GM20000 (cell line): ENCODE measurements at places on chromosomes 1 and 21.

- DNase-seq = no peak
Observed at GRCh38 chr1:155309423-155310021, 856 bp downstream of the FDPS start.

DNA sequence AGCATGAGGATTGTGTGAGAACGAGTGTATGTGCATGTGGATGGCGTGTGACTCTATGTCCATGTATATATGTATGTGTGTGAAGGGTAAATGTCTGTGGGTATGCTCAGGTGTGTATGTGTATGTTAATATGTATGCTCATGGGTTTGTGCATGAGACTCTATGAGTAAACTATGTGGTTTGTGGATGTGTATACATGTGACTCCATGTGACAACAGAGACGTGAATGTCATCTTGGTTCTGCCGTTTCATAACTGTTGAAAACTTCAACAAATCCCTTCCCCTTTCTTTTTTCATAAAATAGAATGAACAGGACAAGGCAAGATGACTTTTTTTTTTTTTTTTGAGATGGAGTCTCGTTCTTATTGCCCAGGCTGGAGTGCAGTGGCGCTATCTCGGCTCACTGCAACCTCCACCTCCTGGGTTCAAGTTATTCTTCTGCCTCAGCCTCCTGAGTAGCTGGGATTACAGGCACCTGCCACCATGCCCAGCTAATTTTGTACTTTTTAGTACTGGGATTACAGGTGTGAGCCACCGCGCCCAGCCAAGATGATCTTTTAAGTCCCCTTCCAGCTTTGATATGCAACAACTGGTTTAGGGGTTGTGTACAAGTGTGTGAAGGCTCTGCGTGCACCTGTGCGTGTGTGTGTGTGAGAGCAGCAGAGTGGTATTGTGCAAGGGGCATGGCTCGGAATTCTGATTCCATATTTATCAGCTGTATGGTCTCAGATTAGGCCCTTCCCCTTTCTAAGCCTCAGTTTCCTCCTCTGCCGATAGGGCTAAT lies 106.3 kb downstream of the EBNA1BP2 start:
- no peak for DNase-seq

GRCh38 chr1:246647113-246647512 lies 77.1 kb upstream of the SCCPDH start:
- no peak for DNase-seq

DNA sequence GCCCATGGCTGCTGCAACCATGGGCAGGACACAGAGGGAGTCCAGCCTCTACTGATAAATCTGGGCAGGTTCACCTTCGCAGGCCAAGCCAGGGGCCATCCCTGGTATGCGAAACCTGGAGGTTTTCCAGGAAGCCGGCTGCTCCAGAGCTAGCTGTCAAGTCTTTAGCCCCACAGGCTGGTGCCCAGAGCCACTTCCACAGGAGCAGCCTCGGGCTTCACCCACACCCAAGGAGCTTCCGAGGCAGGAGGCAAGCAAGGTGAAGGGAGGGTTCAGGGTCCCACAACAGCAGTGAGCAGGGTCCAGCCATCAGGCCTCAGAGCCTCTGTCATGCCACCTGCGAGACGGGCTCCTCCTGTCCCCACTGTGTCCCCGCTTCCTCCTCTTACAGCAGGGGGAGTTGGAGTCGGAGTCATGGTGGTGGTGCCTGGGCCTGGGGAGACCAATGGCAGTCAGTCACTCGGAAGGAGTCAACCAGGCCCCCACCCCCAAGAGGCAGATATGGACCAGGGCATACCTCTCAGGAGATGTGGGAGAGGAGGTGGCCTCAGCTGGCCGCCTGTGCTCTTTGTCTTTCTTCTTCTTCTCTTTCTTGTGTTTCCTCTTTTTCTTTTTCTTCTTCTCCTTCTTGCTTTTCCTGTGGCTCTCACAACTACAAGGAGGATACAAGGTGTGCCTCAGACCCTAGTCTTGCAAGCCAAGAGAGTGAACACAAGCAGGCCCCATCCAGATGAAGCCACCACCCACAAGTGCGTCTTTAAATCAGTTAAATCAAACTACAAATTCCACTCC lies 2.1 kb downstream of the C1orf35 start:
- peak; percentile 10 for DNase-seq

DNA sequence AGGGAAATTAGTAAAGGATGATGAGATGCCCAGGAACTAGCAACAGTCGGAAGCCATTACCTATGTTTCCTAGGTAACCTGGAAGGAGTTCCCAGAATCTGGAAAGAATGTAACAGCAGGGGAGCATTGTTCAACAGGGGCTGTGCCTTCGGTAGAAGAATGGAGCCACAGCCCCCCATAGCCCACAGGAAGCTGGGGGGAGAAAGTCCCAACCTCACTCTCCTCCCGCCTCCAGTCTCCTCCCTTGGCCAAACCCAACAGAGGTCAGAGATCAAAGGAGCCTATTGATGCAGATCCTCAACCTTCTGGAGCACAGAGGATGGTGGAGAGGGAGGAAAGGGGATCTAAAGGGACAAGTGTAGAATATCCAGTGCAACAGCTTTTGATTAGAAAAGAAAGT lies 131.5 kb upstream of the SLC44A3 start:
- DNase-seq = no peak

DNA sequence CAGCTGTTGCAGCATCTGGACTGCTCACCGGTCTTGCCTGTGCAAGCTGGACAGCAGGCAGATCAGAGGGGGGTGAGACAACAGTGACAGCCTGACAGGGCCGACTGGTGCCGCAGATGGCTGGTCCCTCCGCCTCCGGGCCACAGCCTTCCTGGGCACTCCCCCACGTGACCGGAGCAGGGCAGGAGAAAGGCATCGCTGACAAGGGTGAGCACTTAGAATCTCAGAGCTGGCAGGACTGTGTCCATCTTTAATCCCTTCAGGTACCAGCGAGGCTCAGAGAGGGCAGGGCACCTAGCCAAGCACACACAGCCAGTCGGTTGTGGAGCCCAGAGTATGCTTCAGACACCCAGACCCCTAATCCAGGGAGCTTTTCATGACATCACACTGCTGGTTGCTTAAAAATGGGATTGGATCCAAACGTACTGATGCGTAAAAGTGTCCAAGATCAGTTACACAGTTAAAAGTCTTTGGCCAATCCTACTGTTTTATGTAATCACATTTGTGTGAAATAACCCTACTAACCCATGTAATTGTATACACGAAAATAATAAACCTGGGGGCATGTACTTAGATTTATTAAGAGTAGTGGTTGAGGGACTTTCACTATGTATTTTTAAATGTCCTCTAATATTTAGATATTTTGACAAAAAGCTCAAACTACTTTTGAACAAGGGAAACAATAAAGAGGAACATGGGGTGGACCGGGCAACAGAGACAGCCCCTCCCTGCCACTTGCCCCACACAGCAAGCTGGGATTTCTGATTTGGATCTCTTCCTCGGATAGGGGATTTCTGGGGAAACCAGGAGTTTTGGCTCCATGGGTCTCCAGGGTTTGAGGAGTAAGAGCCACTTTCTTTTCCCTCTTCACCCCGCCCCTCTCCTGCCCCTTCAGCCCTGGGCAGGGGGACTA lies 758 bp upstream of the CNTN2 start:
- no peak for DNase-seq

- peak; percentile 47 for DNase-seq
Observed at GRCh38 chr1:212607913-212608391, 609 bp upstream of the ATF3 start.

DNA sequence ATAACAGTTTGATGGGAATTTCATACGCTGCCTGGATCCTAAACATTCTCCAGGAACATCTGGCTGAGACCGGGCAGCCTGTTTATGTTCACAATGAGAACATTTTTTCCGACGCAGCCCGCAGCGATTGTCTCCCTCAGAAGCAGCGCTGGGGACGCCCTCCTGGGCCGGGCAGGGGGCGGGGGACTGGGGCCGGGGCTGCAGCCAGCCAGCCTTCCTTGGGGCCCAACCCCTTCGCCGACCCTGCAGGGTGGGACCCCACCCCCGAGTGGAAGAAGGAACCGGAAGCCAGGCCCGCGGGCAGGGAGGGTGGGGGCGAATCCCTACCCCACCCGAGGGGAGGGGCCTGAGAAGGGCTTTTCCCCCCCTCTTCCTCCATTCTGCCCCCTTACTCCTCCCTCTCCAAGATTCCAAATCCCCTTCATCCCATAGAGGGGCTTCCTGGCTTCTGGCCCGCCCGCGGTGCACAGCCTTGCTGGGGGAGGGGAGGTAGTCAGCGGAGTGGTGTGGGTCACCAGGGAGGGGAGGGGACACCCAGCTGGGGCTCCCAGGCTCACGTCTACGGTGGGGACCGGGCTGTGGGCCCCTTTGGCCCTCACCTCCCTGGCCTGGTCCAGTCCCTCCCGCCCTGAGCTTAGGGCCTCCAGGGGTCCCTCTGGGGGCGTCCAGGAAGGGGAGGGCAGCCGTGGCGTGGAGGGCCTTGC lies 60.6 kb downstream of the WNT9A start:
- no peak for DNase-seq

- peak; percentile 74 for DNase-seq
Observed at GRCh38 chr1:52867087-52867863, 24.7 kb downstream of the ZYG11A start.

- peak; percentile 66 for DNase-seq
Observed at GRCh38 chr1:243748706-243749283, 101.2 kb downstream of the AKT3 start.

DNA sequence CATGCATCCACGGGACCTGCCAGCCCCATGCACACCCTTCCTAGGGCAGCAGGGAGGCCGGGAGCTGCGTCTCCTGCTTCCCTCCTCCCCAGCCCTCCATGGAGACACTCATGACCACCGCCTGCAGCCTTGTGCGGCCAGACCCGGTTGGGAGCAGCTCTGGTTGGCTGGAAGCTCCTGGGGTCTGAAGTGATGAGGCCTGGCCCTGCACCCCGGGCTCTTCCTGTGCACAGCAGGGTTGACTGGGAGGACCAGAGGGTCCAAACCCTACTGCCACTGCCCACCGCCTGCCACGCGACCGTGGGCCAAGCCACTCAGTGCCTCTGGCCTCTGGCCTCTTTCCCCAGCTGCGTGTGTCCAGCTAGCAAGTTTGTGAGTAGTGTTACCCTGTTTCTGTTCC lies 111.1 kb upstream of the COL6A1 start:
- DNase-seq = no peak
